ENCODE measurements at places on chromosomes 7 and 10.

DNA sequence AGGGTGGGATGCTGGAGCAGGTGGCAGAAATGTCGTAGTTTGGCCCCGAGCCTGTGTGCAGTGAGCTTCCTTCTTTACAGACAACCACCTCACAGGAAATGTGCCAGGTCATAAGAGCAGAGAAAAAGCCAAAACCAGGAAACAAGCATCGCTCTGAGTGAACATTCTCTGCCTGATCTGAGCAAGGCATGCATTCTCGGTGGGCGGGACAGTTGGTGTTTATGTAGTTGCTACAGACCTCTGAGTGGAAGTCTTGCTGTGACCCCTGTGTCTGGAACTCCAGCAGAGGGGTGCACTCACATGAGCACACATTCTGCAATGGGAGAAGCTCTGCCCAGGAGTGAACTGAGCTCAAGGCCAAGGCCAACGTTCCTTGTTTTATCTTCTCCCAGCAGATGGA is 230.1 kb downstream of the TCERG1L start:
- peak; percentile 8 for DNase-seq

- DNase-seq, result no peak
These were observed 1168.7 kb upstream of the AUTS2 start for GRCh38 chr7:68429411-68430117.

DNA sequence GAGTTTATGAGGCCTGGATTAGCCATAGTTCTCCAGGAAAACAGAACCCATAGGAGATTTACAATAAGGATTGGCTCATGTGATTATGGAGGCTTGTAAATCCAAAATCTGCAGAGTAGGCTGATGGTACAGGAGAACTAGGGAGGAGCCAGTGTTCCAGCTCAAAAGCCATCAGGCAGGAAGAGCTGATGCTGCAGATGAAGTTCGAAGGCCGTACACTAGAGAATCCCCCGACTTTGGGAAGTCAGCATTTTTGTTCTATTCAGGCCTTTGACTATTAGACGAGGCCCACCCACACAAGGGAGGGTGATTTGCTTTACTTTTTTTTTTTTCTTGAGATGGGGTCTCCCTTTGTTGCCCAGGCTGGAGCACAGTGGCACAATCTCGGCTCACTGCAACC is 37.6 kb downstream of the KIN start:
- DNase-seq, result no peak

GRCh38 chr10:20635570-20635969 is 261.5 kb downstream of the NEBL start:
- no peak for DNase-seq

- DNase-seq, result no peak
These were observed 846 bp upstream of the CALML5 start for GRCh38 chr10:5500162-5500670.

- no peak for DNase-seq
These were observed 90.8 kb downstream of the JMJD1C start for GRCh38 chr10:63374991-63375390.

DNA sequence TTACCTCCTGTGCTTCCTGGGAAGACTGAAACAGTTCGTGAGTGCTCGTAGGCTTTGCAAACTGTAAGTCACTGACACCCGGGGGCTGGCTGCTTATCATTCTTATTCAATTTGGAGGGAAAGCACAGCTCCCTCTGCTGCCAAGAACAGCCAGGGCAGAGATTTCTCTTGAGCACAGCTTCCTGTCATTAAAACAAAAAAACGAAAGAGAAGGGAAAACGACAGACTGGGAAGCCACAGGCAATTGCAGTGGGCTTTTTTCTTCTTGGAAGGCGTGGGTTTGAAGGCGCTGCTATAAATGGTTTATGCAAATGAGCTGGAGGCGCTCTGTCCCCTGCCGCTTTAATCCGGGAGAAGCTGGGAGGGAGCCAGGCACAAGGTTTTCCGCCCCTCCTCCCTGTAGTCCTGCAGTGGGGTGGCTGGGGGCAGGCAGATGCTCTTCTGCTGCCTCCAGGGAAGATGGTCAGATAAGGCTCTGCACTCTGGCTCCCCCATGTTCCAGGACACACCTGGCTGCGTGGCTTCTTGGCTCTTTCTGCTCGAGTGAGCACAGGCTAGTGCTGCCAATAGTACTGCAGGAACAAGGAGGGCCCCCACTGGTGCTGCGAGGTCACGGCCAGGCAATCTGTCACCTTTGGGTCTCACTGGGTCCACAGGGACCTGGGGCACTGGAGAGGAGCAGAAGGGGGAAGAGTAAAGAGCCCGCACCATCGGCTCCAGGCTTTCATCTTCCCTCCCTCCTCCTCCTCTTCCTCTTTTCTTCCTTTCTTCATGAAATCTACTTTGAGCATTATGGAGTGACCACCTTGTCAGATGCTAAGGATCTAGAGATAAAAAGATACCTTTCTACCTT is 49.5 kb downstream of the NEURL1 start:
- peak; percentile 78 for DNase-seq

GRCh38 chr7:36690514-36691187 is 33.6 kb downstream of the AOAH start:
- no peak for DNase-seq

GRCh38 chr7:116024826-116025809 is 5.4 kb downstream of the TFEC start:
- DNase-seq, result peak; percentile 10

- DNase-seq, result no peak
These were observed 31.4 kb downstream of the SVIL start for GRCh38 chr10:29603223-29603896.

DNA sequence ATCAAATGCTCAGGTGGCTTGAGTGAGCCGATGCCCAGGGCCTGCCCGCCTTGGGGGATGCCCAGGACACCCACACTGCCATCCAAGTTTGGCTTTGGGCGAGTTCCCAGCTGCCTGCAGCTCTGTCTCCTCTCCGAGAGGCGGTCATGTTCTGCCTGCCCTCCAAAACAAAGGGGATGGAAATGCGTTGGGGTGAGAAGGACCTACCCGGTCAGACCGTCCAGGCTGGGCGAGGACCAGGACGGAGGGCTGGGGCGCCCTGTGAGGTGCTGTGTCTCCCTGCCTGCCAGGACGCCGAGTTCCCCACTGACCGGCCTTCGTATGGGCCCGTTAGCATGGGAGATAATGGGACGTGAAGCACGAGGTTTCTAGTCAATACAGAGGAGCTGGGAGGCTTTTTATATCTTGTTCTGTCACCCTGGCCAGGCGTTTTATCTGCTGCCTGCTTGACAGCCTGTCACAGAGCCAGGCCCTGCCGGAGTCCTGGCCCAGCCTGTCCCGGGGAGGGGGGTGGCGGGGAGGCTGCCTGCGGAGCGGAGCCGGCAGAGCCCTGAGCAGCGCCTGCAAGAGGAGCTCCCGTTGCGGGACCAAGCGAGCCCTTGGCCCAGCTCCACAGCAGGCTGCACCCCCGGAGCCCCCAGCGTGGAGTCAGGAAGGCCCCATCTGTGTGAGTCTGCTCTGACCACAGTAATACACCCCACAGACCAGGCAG is 22.0 kb upstream of the ELFN1 start:
- peak; percentile 51 for DNase-seq

GRCh38 chr7:142859829-142860228 is 5.0 kb downstream of the EPHB6 start:
- peak; percentile 66 for DNase-seq

DNA sequence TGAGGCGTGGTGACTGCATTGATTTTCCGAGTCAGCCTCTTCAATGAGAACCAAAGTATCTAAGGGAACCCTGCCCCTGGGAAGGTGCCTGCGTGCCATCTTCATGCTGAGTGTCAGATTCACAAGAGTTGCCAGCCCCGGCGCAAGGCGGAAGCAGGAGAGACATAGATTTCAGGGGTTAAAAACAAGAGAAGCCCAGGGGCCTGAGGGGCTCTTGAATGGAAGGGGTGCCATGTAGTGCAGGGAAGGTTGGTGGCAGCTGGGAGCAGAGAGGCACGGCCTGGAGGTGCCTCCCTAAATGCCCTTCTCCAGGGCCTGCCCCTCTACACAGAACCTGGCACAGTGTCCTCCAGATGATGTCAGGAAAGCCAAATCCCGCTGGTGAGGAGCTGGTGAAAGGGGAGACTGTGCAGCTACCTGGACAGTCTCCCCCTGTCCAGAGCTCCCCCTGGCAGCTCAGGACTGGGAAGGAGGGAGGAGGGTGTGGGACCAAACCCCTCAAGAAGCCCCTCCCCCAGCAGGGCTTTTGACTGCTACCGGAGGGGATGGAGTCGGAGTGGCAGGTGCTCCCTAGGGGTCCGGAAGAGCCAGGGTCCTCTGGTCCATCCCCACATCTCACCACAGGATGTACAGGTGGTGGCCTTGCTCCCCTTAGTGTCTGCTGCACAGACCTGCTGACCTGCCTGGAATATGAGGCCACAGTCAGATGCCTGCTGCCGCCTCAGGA is 137.9 kb downstream of the TCERG1L start:
- DNase-seq, result no peak

DNA sequence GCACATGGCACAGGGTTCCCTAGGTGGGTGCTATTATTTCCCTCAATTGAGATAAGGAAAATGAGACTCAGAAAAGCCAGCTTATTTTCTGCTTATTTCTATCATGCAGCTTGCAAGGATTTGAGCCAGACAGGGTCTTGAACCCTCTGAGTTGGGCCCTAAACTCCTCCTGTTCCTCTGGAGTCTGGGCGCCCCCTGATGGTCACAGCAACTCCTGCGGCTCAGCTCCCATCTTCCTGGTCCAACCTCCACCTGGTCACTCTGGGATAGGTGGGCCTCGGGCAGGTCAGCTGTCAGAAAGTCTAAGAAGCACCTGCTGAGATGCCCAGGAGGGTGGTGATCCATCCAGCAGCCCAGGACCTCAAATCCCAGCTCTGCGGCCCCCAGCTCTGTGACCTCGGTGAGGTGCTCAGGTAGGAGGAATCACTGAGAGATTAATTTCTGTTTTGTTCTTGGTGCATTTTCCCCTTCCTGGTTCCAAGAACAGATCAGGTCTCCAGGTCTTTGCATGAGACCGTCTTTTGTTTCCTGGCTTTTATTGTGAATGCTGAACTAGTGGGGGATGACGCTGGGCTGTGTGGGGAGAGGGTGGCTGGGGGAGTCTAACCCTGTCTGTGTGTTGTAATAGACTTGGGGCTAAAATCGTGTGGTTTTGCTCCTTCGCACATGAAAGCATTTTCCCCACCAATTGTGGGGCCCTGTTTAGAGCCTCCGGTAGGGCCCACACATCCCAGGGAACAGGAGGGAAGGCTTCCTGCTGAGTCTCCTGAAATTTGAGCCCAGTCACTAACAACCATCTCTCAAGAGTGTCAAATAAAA is 32.8 kb downstream of the TMEM130 start:
- peak; percentile 28 for DNase-seq

DNA sequence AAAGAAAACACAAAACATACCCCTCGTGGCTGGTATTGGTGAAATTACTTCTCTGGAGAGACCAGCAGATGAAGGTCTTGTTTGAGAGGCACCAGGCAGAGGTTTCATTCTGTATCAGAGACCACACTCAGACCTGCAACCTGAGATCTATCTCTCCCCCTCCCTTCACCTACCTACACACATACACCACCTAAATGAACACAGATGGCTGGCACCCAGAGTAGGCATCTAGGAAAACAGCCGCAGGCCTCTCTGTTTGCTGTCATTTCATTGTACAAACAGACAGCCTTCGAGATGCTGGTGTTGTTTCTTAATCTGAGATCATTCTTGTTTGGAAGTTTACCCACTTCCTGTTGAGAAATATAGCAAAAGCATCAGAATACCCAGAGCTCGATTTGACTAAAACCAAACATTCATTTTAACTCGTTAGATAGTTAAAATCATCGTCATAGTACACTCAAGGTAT is 173.9 kb upstream of the SLC25A13 start:
- DNase-seq, result no peak

DNA sequence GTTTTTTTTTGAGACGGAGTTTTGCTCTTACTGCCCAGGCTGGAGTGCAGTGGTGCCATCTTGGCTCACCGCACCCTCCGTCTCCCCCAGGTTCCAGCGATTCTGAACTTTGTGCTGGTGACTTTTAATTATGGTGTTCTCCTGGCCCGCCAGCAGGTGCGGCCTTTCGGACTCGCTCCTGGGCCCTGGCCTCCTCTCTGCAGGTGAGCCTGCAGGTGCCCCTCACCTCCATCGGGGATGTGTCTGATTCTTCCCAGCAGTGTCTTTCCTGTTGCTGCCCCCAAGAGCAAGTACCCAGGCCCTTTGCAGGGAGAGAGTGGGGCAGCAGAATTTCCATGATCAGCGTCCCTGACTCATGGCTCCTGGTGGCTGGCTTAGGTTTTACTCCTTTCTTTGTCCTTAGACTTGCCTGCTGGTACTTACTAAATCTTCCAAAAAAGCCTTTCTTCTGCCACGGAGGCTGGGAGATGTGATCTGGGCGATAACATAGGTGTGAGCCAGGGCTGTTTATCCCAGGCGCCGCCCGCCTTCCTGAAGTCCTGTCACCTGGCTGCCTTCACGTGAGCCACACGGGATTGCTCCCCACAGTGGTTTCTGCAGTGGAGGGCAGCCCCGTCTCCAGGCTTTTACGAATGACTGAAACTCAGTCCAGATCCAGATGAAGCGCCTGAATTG is 10.7 kb downstream of the WIPI2 start:
- DNase-seq, result no peak

GRCh38 chr7:89857767-89858166 is 296.5 kb upstream of the STEAP1 start:
- no peak for DNase-seq

DNA sequence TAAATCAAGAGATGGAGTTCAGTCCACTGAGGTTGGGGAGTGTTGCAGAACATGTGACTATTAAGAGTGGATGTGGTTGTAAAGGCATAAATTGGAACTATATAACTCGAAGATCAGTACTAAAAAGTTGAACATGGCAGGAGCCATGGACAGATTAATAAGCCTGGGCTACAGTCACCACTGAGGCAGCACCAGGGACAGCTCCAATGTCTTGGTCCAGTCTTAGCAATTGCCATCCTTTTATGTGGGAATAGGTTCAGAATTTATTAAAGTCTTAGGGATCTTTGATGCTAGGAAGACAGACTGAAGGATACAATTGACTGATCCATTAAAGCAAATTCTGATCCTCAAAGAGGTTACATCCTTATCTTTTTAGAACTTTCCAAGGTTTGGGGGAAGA is 156.6 kb downstream of the ADRA2A start:
- no peak for DNase-seq

DNA sequence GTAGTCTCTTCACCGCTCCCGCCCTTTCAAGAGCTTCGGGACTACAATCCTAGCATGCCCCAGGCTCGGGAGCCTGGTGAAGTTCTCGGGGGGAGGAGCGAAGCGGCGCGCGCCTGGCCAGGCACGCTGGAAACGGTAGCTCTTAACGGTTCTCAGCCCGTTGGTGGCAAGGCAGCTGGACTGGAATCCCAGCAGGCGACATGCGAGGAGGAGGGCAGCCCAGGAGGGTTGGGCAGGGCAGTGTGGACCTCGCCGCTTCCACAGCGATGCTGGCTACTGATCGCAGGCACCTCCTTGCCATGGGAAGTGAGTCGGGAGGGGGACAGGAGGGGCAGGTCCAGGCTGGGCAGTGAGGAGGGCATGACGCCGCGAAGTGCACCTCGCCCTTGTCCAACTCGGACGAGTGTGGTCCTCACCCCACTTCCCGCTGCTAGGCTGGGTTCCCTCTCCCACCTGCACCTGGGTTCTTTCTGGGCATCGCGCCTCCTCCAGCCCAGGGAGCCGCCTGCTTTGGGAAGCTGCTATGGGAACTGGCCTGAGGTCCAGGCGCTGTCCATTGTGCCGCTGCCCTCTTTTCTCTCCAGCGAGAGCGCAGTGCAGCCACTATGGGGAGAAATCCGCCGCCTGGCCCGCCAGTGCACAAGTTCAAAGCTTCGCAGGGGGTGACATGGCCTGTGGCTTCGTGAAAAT is 367.8 kb upstream of the NUPR2 start:
- no peak for DNase-seq

Measured in umbilical cord (tissue), 2 donors.